Urinary bladder (tissue), 4 donors: ENCODE measurements at places on chromosomes 7 and 10. TPM values are rescaled to one million over a fixed set of nuclear protein-coding genes. Genes with fewer than 3 reads are reported as not detected.
A peak's percentile ranks its signal among the peaks of the same experiment; 100 is the strongest.

Gene MMP21
- total RNA-seq = 0.69 TPM

Gene MYL10
- 0.63 TPM for total RNA-seq

Gene CPA1
- total RNA-seq = 0.63 TPM

Gene CALML5
- total RNA-seq = not detected

Gene PNLIPRP3
- not detected for total RNA-seq

Gene SYT15B
- 1.8 TPM for total RNA-seq

Gene RET
- 2.7 TPM for total RNA-seq

Gene ADRA2A
- total RNA-seq = 3.6 TPM

Gene TMEM236
- total RNA-seq = 1.2 TPM

Gene ANKRD30A
- total RNA-seq = not detected

Gene UPK3BL1
- total RNA-seq = 135 TPM

Gene OPN1SW
- not detected for total RNA-seq

DNA sequence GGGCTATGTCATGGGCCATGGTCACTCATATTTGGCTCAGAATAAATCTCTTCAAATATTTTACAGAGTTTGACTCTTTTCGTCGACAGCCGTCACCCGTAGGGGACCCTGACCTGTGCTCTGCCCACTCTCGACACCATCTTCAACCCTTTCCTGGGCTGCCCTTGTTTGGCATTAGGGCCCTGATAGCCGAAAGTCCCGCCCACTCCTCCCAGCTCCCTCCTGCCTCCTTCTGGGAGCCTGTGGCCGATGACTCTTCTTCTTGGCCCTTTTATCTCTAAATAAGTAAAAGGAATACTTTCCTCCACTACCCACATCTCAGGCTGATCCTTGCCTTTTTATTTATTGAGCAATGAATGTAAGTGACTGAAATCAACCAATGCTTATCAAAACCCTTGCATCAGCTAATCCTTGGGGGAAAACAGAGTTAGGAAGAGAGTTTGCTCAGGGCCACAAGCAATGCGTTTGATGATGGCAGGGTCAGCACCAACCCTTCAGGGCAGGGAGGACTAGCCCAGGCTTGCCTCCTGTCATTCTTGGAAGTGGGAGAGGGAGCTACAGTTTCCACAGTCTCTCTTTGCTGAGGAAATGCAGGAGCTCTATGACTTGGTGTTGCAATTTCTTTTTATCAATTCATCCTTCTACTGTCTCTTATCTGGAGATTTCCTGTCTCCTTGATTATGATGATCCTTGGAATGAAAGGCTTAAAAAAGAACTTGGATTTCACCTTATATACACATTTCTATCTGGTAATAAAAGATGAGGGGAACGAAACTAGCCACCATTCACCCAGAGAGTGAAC, 218.2 kb upstream of the PODXL start:
- no peak for DNase-seq

- DNase-seq = no peak
These were observed 30.6 kb downstream of the ANK3 start for GRCh38 chr10:60359066-60359465.

DNA sequence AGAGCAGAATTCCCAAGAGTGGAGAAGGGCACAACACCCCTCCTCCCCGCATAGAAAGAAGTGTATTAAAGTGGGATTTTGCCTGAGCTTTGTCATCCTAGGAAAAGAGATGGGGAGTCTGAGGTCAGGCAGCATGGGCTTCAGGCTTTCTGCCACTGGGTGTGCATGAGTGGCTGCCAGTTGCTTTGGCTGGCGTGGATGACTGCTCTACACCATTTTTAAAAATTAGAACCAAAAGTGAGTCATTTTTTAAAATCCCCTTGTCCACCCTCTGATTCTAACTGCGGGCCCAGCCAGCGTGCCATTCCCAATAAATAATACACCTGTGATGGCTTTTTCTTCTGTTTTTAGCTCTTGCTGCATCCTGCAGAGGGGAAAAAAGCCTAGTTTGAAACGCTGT, 13.4 kb downstream of the SLC29A3 start:
- DNase-seq = no peak

DNA sequence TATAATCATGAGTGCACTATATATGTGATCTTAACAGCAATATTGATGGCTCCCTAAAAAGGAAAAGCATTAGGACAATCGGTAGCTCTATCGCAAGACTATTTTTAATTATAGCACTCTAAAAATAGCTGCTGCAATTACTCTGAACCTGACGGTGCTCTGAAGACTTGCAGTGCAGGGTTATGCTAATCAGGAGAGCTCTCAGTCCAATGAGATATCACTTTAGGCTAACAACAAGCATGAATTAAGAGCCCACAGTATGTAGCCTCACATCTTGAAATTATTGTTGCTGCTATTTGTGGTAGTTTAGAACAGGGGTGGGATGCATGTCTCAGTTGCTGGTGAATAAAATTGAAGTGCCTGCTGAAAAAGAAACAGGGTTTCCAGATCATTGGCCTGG, 515.8 kb upstream of the AKR1E2 start:
- no peak for DNase-seq

- no peak for DNase-seq
These were observed 8.7 kb upstream of the CDHR1 start for GRCh38 chr10:84185526-84186175.

- no peak for DNase-seq
These were observed 23.0 kb downstream of the ASB15 start for GRCh38 chr7:123624527-123625183.

DNA sequence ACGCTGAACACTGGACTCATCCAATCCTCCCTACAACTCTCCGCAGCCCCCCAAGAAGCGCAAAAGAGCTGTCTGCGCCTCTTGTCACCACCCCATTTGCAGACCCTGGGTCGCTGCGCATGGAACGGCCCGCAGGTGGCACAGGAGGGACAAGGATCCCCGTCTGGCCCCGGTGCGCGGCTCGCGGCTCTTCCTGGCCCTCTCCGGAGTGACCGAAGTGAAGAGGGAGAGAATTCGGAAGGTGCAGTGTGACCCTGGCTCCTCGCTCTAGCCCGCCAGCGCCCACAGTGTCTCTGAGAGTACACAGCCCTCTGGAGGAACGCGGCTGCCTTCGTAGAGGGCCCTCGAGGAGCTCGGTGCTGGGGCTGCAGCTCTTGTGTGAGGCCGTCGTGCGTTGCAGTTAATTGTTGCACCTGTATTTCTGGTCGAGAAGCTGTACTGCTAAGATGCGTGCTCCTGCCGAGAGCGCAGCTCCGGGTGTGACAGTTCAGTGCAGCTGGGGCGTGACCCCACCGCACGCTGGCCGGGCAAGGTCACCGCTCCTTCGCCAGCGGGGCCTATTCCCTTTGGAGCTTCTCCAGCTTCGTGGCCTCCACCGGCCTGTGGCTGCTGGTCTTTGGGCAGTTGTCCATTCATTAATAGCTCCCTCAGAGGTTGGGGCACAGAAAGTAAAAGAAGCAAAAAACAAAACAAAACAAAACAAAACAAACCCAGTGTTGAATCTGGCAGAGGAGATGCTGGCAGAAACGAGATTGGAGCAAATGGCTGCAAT, 119.0 kb downstream of the SEC23IP start:
- DNase-seq = no peak

- no peak for DNase-seq
These were observed 204.4 kb downstream of the OTUD1 start for GRCh38 chr10:23643111-23643780.

- DNase-seq = no peak
These were observed 239.1 kb upstream of the AUTS2 start for GRCh38 chr7:69359003-69359700.

- peak; percentile 52 for DNase-seq
These were observed 22.9 kb upstream of the NANOS1 start for GRCh38 chr10:119006451-119007210.

GRCh38 chr7:155256761-155257481, 40.8 kb upstream of the INSIG1 start:
- no peak for DNase-seq

GRCh38 chr10:44929356-44930255, 18.5 kb downstream of the TMEM72 start:
- DNase-seq = no peak

GRCh38 chr7:157928171-157928794, 591.5 kb downstream of the DNAJB6 start:
- no peak for DNase-seq

DNA sequence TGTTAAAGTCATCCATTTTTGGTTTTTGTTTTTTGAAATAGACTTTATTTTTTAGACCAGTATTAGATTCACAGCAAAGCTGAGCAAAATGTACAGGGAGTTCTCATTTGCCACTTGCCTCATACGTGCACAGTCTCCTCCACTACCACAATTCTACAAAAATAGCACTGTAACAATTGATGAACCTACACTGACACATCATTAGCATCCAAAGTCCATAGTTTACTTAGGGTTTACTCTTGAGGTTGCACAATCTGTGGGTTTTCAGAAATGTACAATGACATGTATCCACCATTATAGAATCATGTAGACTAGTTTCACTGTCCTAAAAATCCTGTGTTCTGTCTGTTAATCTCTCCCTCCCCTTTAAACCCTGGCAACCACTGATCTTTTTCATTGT, 125.8 kb upstream of the PDSS1 start:
- no peak for DNase-seq

DNA sequence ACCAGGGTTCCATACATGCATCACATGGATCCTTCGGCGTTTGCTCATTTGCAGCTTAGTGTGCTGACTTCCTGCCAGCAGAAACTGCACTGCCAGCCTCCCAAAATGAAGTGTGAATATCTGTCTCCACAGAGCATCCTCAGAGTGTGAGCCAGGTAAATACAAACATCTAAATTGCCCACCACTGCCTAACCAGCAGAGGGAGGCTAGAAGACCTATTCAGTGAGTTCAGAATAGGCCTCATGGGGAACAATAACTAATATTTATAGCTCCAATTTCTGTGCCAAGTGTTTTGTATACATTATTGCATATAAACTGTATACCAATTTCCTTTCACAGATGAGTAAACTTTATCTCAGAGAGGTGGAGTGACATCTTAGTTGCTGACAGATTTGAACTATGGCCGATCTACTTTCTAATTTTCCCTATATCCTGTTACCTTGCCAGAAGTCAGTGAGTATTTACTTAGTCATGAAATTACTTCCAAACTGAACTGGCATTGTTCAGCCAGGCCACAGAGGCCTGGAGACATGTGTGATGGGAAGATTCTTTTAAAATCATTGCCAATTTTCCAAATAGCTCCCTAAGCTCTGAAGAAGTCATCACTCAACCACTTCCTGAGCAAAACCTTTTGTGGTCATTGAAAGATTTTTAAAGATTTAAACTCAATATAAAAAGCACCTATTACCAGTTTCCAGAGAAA, 926.5 kb upstream of the GHITM start:
- no peak for DNase-seq

- no peak for DNase-seq
These were observed 41.4 kb upstream of the GHITM start for GRCh38 chr10:84097787-84098353.

GRCh38 chr10:24128066-24128730, 80.7 kb upstream of the KIAA1217 start:
- DNase-seq = no peak

DNA sequence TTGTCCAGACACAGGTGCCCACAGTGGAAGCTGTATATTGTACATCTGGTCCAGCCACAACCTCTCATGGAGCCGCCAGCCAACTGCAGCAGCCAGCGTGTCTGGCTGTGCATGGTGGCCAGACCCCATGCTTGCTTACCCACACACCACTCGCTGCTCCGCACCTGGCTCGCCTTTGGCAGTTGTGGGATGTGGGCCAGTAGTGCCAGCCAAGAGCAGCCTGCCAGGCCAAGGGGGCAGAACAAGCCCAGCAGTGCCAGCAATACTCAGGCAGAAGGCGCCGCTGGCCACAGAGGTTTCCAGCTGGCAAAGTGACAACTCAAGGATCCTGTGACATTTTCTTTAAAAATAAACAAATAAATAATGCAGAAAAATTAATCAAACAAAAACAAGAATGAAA, 11.7 kb upstream of the TMEM243 start:
- no peak for DNase-seq

GRCh38 chr10:21083861-21084260, 186.8 kb upstream of the NEBL start:
- DNase-seq = no peak

GRCh38 chr10:100895346-100895745, 17.4 kb upstream of the SLF2 start:
- DNase-seq = no peak

DNA sequence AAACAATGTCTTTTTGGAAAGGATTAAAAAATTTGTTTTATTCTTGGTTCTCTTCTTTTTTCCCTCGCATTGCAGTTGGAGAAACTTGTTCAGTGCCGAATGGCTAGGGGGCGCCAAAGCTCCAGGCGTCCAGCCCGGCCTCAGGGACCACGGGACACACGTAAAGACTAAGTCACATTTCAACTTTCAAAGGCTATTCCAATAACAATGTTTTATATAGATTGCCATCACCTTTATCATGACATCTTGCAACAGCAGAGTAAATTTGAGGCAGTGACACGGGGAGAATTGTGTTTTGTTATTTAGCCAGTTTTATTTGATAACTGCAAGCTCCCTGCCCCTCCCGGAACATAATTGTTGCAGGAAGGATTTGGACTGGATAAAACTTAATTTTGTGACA, 2.2 kb upstream of the IGFBP3 start:
- peak; percentile 74 for DNase-seq

GRCh38 chr10:132359305-132360040, 27.5 kb downstream of the LRRC27 start:
- no peak for DNase-seq

GRCh38 chr10:59891936-59892335, 14.4 kb downstream of the CCDC6 start:
- no peak for DNase-seq

- DNase-seq = no peak
These were observed 224.0 kb upstream of the FERD3L start for GRCh38 chr7:19369182-19369581.

- DNase-seq = no peak
These were observed 57.1 kb downstream of the LSMEM1 start for GRCh38 chr7:112537822-112538387.

DNA sequence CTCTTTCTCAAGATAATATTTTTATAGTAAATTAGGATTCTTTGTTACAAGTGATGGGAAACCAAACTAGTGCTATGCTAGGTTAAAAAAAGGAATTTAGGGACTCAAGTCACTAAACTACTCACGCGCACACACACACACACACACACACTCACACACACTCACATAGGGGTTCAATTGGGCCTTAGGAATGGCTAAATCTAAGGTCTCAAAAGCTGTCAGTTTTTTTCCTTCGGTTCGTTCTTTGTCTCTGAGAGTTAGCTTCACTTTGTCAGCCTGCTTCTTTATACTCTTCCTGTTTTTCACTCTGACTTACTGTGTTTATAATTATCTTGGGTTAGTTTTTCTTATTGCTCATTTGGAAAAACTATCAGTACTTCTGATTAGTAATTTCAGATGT, 138.9 kb downstream of the ADK start:
- no peak for DNase-seq

DNA sequence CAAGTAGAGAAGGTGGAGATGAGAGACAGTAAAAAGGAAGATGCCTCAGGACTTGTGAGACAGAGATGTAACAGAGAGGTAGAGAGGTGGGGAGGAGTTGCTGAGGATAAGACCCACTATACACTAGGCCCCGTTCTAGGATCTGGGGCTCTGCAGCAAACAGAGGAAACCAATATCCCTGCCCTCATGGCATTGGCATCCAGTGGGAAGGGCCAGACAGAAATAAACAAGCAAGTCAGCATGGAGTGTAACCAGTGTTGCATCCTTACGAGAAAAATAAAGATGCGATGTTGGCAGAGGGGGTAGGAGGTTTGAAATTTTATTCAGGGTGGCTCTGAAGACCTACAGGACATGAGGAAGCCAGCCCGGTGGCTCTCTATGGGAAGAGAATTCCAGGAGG, 22.0 kb upstream of the EEPD1 start:
- no peak for DNase-seq
